NCI-H146 (cell line): ENCODE measurements at places on chromosomes 16 and 17.

DNA sequence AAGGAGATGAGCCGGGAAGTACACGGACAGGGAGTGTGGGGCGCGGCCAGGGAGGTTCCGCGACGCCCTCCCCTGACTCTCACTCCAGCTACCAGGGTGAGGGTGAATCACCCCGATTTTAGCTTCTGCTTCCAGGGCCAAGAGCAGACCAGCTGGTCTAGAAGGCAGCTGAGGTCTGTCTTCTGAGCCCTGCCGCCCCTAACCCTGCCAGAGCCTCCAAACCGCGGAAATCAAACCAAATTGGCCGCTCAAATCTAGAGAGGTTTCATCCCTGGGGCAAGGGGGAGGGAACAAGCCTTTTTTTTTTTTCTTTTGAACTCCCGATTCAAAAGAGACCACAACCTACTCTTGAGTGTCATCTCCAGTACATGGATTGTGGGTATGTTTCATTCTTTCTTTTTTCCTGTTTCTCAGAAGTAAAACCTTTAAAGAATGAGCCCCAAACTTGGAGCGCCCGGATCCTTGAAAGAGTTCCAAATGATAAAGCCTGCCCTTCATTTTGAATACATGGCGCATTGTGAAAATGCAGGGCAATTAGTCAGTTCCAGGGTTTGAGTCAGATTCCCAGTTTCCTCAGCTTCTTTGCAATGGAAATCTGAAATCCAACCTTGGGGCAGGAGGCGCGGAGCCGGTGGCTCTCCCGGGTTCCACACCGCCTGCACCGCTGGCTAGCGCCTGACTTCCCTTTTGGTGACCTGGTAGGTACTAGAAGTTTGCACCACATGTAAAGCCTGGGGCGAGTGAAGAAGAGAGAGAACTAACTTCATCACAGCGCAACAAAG is 16.5 kb upstream of the ZFHX3 start:
- no peak for DNase-seq

- DNase-seq = no peak
Measured at GRCh38 chr17:65155622-65156021, 18.5 kb downstream of the RGS9 start.

- DNase-seq = no peak
Measured at GRCh38 chr17:33288954-33289353, 4.1 kb downstream of the ASIC2 start.

DNA sequence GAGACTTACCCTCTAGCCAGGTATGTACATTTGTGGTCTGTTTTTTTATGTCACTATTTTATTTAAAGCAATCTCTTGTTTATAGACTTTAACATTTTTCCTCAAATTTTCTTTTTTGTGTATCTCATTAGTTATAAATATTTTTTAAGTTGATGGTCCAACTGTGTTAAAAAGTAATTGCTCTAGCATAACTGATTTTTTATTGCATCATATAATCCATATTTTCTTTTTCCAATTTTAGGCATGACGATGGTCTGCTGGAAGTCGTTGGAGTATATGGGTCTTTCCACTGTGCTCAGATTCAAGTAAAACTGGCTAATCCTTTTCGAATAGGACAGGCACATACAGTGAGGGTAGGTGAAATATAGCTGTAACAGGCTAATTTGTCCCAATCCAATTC is 27.9 kb downstream of the DGKE start:
- no peak for DNase-seq

DNA sequence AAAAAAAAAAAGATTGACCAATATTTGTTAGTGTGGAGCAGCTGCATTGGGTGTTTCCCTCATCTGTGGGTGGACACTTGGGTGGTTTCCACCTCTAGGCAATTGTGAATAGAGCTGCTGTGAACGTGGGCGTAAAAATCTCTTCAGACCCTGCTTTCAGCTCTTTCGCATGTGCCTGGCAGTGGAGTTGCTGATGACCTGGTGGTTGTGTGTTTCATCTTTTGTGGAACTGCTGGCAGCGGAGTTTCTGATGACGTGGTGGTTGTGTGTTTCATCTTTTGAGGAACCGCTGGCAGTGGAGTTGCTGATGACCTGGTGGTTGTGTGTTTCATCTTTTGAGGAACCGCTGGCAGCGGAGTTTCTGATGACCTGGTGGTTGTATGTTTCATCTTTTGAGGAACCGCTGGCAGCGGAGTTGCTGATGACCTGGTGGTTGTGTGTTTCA is 21.4 kb downstream of the ZC3H18 start:
- no peak for DNase-seq

DNA sequence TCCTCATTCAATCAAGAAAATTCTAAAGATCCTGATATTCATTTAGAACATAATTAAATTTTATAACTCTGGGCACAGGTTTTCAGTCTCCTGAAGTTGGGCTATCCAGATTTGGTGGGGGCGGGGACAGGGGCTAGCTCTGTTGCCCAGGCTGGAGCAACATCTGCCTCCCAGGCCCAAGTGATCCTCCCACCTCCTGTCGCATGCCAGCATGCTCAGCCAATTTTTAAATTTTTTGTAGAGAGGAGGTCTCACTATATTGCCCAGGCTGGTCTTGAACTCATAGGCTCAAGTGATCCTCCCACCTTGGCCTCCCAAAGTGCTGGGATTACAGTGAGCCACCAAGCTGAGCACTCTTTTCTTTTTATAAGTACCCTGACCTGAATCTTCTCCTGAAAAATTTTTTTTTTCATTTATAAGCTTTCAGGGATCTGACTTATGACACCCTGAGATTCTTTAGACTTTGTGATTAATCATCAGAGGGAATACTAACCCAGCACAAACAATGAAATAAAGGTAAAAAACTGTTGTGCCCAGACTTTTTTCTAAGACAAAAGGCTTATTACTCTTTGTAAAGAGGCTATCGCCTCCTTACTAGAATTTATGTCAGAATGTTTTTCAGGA is 62.6 kb downstream of the TUBD1 start:
- no peak for DNase-seq

DNA sequence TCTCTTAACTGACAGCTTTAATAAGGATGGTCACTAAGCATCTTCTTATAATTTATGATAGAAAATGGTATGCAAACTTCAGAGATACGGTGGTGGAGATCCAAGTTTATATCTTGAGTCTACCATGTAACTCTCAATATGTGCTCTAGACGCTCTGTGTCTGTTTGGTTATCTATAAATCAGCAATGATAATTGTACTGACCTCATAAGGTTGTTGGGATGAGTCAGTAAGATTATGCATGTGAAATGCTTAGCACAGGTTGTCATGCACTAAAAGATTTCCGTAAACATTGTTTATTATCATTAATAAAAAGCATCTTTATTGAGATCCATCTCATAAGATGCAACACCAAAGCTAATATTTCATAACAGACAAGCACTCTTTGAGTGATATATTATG is 1094.9 kb upstream of the EEF2KMT start:
- DNase-seq = no peak

DNA sequence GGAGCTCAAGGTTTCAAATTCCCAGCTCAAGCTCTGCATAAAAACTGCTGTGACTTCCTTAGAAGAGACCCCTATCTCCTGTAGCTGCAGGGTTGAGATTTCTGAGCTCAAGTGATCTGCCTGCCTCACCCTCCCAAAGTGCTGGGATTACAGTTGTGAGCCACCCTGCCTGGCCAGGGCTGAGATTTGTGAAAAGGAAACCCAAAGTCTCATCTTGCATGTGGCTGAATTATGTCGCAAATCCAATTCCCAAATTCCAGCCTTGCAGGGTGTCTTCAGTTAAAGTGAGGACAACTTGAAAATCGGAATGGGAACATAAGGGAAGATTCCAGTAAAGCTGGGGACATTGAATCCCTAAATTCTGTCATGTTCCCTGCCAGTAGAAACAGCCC is 14.2 kb upstream of the CETP start:
- no peak for DNase-seq

- DNase-seq = no peak
Measured at GRCh38 chr17:79079421-79080200, 5.0 kb downstream of the ENGASE start.

DNA sequence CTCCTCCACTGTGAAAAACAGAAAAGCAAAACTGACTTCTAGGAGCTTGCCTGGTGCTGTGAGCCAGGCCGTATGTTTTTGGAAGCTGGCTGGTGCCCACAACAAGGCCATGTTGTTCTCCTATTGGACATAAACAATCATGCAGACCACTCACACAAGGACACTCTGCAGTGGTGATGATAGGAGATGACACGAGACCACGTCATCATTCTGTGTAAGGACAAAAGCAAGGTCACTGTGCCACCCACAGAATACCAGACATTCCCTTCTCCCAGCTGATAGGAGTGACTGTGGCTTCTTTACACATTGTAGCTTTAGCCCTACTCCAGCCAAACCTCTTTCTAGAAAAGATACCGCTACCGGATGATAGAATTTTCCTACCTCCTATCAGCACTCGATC is 47.7 kb upstream of the LCMT1 start:
- no peak for DNase-seq

GRCh38 chr17:76714822-76715495 is 4.2 kb upstream of the MXRA7 start:
- DNase-seq = peak; percentile 45

DNA sequence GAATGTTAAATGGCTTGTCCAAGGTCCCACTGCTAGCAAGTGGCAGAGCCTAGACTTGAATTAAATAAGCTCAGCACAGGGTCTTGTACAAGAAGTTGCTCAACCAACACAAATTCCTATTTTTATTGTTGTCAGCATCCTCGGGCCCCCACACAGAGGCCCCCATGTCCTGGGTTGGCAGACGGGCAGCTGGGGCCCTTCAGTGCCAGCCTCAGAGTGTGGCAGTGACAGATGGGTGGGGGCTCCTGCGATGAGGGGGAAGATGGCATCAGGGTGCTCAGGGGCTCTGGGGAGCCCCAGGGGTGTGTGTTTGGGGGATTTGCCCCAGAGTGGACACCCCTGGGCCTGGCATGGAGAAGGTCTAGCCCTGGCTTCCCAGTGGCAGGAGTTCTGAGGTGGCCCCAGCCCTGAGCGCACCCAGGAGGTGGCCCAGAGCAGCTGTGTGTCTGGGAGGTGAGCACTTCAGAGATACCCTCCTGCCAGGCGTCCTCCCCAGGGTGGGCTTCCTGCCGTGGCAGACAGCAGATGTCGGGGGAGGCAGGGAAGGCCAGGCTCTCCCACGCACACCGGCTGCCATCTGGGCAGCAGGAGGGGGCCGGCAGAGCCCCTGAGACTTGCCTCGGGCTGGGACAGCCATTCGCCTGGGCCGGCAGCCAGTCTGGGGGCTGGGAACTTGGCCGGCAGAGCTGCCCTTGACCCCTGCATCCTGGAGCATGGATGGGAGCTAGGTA is 150.8 kb downstream of the C16orf78 start:
- DNase-seq = peak; percentile 19

- no peak for DNase-seq
Measured at GRCh38 chr17:20122254-20122879, 113.2 kb downstream of the SPECC1 start.

DNA sequence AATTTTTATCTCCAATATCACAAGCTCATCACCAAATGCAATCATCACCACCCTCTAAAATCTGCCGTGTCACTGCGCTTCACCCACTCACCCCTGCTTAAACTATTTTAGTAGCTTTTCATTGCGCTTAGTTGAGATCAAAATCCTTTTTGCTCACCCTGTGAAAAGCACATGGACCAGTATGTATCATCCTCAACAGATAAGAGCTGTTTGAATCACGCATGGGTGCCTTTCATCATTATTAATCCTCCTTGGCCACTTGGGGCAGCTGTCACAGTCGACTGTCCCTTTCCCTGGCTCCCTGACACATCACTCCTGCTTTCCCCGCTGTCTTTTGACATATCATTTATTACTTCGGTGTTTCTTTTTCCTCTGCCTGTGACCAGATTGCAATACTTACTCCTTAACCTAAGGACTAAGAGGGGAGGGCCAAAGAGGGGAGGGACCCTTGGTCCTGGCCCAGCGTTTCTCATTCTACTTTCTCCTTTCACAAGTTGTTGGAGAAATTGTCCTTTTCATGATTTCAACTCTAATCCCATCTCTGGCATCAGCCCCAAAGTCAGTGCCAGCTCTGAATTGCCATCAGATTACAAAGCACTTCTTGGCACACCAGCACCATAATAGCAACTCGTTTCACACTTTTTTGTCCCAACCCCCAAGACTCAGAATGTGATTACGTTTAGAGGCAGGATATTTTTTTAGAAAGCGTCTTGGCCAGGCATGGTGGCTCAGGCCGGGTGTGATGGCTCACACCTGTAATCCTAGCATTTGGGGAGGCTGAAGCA is 8.6 kb upstream of the KDM6B start:
- peak; percentile 4 for DNase-seq

- DNase-seq = no peak
Measured at GRCh38 chr17:67312265-67312664, 54.1 kb downstream of the PSMD12 start.

DNA sequence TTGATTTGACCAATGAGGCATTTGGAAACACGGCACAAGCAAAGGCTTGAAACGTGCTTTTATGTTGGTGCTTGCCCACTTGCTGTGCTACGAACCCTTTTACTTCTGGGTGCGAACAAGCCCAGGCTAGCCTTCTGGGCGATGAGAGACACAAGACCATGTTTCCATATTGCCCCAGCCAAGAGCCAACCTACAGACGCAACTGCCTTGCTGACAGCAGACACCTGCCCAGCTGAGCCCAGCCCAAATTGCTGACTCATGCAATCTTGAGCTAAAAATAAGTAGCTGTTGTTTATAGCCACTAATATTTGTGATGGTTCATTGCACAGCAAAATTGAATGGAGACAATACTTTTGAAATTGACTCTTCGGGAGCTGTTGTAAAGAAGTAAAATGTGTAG is 464.5 kb downstream of the WWOX start:
- peak; percentile 79 for DNase-seq

- no peak for DNase-seq
Measured at GRCh38 chr17:9767432-9767991, 23.9 kb downstream of the DHRS7C start.

DNA sequence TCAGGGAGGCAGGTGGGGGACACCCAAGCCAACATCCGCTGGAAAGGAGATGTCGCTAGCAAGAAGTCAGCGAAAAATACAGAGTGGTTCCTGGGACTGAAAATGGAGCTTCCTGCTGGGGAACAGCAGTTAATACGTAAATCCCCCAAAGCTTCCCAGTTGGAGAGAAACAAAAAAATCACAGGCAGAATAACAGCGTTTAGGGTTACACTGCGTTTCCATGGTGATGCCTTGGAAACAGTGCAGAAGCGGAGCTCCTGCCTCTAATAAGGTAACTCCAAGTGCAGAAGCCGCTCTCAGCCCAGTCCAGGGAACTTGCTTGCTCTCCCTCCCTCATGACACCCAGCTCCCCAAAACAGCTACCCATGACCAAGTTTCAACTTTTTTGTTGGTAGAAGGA is 73.4 kb downstream of the PLD6 start:
- peak; percentile 83 for DNase-seq

DNA sequence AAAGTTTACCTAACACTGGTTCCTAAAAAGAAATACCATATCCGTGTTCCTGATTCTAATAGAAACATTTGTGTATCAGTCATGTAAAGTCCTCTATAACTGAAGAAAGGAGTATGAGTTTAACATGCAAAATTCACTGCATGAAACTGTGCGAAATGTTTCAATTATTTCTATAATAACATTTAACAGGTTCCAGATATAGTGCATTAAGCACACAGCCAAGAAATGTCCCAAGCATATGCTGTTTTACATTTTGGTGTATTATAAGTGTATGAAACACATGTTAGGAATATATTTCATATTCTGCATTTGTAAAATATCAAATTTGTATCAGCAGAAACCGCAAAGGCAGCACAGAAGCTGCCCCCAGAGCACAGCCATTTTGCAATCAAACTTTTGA is 764.9 kb downstream of the KCNJ2 start:
- DNase-seq = no peak

GRCh38 chr17:76888661-76889060 is 20.5 kb downstream of the MGAT5B start:
- DNase-seq = no peak

- DNase-seq = no peak
Measured at GRCh38 chr17:28345419-28346198, 10.0 kb downstream of the TNFAIP1 start.

GRCh38 chr16:3235856-3236669 is 1.1 kb upstream of the ZNF200 start:
- peak; percentile 16 for DNase-seq
